ENCODE measurements at places on chromosomes 2 and 18.

GRCh38 chr2:74935975-74936391 is 22.5 kb upstream of the POLE4 start:
- DNase-seq, result no peak

- no peak for DNase-seq
These were observed 9.8 kb downstream of the POU3F3 start for GRCh38 chr2:104863468-104864279.

DNA sequence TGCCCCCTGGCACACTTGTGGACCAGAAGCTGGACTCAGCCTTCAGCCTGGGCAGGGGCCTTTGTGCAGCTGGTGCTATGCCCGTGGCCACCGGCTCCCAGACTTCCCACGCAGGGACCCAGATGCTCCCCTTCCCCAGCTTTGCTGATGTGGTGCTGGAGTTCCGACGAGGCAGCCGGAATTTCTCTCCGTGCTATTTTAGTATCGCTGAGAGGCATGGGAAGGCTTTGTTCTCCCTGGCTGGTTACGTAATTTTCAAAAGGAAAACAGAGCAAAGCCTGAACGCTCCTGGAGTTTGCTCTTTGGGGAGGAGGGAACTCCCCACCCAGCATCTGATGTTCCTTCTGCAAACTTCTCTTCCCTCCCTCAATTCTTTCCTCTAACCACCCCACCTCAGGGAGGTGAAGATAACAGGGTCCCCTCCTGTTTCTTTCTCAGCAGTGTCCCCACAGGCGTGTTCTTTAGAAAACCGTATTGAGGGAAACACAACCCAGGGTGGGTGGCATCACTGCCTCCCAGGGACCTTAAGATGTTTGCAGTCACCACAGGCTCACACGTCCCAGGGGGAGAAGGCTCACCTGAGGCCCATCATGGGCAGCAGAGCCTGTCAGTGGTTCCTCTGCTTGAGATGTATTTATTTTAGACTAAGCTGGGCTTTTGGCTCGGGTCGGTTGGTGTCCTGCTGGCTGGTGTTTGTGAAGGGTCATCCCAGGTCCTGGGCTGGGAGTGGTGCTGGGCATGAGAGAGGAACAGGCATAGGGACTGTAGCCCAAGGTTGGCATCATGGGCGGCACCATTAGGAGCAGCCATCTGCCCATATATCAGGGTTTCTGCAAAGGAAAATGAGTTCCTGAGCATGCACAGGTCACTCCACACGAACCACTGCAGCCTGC is 95.0 kb downstream of the MAPK4 start:
- DNase-seq, result no peak

- DNase-seq, result no peak
These were observed 676.0 kb downstream of the NRXN1 start for GRCh38 chr2:50355891-50356290.

DNA sequence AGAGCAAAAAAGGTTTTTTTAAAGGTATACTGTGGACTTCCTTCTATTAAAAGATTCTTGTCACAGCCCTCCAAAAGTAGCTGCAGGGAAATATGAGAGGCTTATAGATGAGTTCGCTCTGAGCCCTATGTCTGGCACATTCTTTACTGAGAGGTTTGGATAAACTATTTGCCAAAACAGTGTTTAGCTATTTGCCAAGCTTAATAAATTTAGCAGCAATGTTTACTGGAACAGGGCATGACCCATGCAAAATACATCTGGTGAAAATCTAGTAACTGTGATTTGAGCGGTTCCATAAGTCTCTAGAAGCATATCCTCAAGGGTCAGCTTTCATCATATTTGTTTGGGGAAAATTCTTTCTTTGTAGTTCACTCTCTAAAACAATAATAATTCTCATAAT is 1696.7 kb upstream of the PIK3C3 start:
- no peak for DNase-seq

- peak; percentile 62 for DNase-seq
These were observed 39.2 kb downstream of the ABCG8 start for GRCh38 chr2:43877782-43878464.

GRCh38 chr2:48540237-48540935 is 10.4 kb downstream of the STON1 start:
- no peak for DNase-seq

DNA sequence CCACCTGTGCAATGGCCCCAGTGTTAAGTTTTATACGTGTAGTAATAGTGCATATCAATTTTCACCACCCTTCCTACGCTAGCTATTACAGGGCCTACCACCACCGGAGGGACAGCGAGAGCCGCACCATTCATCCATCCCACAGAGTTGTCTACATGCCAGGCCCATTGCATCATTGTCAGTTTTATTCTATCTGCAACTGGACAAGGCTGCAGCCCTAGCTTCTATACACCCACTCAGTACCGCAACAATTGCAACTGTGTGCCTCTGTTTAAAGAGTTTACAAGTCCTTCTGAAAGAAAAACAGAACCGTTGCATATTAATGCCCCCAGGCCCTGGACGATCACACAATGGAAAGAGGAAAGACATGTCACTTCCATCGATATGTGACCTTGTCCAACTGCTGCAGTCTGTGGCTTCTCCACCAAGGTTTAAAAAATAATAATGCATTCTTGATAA is 58.6 kb downstream of the ZEB2 start:
- DNase-seq, result peak; percentile 26

DNA sequence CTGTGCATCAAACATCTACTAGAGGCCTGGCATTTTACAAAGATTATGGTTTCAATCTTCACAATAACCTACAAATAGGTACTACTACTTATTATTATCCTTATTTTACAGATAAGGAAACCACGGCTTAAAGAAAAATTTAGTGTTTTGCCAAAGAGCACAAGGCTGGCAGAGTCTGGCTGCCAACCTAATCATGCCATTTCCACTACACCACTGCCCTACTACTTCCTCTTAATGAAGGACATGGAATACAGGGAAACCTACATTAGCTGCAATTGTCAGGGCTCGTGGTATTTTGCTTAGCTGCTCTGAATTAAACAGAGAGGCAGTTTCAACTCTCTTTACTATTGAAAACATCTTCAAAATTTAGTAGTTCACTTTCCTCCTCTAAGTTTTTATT is 5.9 kb downstream of the MBOAT2 start:
- no peak for DNase-seq

GRCh38 chr2:96150007-96150640 is 4.9 kb upstream of the DUSP2 start:
- no peak for DNase-seq

DNA sequence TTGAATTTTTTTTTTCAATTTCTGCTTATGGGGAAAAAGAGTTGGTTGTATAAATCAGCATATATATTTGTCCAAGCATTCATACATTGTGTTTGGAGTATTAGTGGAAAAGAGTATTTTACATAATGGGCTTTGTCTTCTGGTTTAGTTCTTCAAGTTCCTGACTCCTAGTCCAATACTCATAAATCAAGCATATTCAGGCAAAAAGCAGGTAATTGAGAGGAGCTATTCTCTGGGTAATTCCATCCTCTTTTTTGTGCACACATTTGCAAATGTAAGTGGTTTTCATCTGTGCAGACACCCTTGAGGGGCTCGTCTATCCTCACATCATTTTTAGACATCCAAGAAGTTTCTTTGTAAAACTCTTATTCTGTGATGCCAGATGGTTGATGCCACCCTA is 337.2 kb downstream of the ARHGAP15 start:
- DNase-seq, result no peak

GRCh38 chr2:108944601-108945331 is 44.3 kb downstream of the EDAR start:
- DNase-seq, result no peak

DNA sequence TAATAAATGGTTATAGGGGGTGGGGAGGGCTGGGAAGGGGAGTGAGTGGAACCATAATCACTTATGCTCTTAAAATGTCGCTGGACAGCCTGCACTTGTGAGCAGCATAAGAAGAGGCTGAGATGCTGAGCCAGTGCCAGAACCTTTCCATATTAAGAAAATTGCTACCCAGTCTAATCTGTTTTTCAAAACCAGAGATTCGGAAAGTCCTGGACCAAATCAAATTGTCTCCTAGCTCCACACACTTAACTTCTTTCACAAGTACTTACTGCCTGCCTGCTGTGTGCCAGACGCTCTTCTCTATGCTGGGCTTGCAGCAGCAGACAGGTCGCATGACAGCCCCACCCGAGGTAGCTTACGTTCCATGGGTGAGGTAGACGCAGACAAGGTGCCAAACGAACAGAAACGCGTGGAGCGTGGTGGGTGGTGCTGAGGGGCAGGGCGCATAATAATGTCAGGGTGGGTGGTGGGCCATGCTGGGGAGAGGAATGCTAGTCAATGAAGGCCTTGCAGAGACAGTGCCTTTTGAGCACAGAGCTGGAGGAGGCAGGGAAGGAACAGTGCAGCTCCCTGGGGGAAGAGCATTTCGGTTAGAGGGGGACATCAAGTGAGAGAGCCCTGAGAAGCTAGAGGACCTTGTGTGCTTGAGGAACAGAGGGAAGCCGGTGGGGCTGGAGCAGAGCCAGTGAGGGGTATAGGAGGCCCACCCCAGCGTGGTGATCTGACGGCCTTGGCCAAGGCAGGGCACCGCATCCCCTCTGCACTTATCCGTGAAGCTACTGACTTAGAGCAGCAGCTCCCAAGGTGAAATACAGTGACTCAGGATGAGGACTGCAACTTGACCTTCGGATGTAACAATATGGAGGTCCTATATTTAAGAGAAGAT is 123.5 kb upstream of the DAPL1 start:
- no peak for DNase-seq

DNA sequence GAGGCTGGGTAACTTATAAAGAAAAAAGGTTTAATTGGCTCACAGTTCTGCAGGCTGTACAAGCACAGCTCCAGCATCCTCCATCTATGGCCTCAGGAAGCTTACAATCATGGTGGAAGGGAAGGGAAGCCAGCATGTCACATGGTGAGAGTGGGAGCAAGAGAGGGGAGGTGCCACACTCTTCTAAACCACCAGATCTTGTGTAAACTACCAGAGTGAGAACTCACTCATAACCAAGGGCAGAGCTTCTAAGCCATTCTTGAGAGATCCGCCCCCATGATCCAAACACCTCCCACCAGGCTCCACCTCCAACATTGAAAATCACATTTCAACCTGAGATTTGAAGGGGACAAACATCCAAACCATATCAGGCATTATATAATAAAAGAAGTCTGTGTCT is 121.6 kb upstream of the CDC42EP3 start:
- DNase-seq, result no peak

DNA sequence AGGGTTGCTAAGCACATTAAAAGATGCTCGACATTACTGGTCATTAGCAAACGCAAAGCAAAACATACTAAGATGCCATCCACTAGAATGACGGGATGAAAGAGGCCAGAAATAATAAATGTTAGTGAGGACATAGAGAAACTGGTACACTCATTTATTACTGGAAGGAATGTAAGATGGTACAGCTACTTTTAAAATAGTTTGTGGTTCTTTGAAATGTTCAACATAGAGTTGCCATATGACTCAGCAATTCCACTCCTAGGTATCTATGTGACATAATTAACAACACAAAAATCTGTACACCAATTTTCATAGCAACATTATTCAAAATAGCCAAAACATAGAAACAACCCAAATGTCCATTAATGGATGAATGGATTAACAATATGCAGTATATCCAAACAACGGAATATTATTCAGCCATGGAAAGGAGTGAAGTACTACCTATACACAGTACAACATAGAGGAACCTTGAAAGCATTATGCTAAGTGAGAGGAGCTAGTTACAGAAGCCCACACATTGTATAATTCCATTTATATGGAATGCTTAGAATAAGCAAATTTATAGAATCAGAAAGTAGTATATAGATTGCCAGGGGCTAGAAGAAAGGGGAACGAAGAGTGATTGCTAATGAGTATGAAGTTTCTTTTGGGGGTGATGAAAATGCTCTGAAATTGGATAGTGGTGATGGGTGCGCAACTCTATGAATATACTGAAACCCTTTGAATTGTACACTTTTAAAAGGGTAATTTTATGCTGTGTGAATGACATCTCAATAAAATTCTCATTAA is 61.9 kb upstream of the IL1R1 start:
- no peak for DNase-seq

GRCh38 chr2:162782138-162782537 is 56.4 kb downstream of the KCNH7 start:
- DNase-seq, result no peak

DNA sequence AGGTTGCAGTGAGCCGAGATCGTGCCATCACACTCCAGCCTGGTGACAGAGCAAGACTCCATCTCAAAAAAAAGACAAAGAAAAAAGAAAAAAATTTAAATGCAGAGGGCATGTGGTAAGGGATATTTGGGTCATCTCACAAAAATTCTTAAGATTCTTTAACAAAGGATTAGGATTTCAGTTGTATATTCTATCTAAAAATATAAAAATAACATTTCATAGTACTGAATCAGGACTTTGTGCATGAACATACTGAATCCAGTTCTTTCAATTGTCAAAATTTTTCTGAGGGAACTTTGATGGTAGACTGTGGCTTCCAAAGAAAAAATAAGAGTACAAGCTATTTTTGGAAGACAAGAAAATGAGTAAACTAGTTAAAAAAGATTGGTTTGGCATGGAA is 6.5 kb upstream of the PPP3R1 start:
- no peak for DNase-seq

GRCh38 chr2:150750720-150751119 is 263.3 kb upstream of the RND3 start:
- DNase-seq, result no peak

- peak; percentile 85 for DNase-seq
These were observed 42.2 kb downstream of the BIN1 start for GRCh38 chr2:127064642-127065250.

DNA sequence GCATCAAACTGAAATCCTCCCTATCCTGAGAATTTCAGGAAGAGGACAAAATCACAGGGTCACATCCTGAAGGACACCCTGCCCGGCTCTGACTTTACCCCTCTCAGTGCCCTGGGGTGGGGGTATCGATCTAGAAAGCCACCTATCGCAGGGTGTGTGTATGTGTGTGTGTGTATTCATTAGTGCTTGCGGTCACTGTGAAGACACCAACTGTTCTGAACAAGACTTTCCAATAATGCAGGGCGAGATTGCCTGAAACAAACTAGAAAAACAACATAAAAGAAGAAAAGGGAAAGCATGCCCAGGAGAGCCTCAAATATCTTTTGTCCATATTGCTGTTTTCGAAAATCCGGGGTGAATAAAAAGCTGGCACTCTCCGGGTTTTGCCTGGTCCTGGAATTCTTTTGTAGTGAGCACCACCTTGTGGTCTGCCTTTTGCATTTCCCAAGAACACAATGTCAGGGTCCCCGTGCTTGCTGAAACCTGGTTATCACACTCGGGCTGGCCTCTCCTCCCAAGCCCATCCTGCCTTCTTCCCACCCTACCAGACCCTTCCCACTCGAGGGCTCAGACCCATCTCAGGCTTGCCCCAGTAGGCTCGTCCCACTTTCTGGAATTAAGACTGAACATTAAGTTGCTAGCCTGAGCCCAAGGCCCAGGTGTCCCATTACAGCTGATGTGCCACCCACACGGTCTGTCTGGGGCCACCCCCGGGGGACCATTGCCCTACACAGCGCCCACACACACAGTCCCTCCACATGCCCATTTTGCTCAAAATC is 25.0 kb upstream of the COPS8 start:
- peak; percentile 37 for DNase-seq

DNA sequence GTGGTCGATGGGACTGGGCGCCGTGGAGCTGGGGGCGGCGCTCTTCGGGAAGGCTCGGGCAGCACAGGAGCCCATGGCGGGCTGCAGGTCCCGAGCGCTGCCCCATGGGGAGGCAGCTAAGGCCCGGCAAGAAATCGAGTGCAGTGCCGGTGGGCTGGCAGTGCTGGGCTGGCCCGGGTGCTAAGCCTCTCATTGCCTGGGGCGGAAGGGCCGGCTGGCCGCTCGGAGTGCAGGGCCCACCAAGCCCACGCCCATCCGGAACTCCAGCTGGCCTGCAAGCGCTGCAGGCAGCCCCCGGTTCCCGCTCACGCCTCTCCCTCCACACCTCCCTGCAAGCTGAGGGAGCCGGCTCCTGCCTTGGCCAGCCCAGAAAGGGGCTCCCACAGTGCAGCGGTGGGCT is 748.4 kb upstream of the NRXN1 start:
- DNase-seq, result no peak
